ENCODE measurements at places on chromosomes 2 and 18. TPM values are rescaled to one million over a fixed set of nuclear protein-coding genes. Genes with fewer than 3 reads are reported as not detected.

DNA sequence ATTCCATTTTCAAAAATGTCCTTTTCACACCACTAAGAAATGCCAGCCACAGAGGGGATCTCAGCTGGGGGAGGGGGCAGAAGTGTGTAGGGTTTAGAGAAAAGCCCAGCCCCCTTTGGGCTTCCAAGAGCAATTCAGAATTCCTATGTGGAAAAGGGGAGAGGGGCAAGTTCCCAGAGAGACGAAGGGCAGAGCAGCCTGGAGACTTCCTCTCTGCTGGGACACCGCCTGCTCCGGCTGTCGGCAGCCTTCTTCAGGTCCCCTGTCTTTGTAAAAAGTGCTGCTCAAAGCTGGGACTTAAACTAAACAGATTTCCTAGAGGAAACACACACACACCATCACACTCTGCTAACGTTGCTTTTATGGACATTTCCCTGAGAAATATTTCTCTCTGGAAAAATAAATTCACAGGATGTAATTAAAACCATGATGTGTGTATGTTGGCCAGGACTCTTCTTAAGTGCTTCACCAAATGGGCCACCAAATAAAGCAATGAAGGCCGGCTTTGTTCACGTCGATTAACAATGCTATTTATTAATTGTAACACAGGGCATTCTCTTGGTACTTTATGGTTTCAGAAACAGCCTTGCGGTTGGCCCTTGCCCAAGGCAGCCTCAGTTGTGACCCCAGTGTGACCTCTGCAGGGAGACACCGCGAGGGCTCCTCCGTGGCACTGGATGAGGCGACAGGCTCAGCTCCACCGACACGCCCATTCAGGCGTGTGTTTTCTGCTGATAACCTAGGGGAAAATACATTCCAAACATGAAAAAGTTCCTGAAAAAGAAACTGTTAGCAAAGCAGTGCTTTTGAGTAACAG, 5.6 kb upstream of the ASB1 start:
- no peak for DNase-seq
- no peaks in the 10 kb centered on the region for H3K27me3 ChIP-seq
- H3K36me3 ChIP-seq: no peaks in the 10 kb centered on the region
- H3K4me3 ChIP-seq: no peak overlapping the region
- peak overlapping the region; percentile 46 for H3K27ac ChIP-seq
- peaks cover 6% of the 10 kb centered on the region for H3K4me1 ChIP-seq

GRCh38 chr2:3162442-3163077, 215.1 kb downstream of the EIPR1 start:
- no peaks in the 10 kb centered on the region for H3K36me3 ChIP-seq
- DNase-seq: no peak
- no peaks in the 10 kb centered on the region for H3K4me1 ChIP-seq
- no peak overlapping the region for H3K4me3 ChIP-seq

DNA sequence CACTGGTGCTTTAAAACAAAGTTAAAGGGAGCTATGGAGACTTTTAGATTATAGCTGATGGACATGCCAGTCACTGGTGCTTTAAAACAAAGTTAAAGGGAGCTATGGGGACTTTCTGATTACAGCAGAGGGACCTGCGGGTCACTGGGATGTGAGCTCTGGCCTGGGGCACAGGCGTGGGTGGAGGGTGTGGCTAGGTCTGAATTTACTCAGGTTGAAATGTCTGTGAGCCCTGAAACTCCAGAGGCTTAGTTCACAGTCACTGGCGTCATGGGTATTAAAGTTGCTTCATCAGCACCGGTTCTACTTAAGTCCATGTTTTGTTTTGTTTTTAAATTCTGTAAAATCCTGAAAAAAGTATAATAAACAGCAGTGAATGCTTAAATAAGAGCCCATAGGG, 49.0 kb upstream of the TMEM18 start:
- H3K27me3 ChIP-seq: peaks cover 2% of the 10 kb centered on the region
- H3K4me1 ChIP-seq: no peaks in the 10 kb centered on the region
- no peak overlapping the region for H3K27ac ChIP-seq

DNA sequence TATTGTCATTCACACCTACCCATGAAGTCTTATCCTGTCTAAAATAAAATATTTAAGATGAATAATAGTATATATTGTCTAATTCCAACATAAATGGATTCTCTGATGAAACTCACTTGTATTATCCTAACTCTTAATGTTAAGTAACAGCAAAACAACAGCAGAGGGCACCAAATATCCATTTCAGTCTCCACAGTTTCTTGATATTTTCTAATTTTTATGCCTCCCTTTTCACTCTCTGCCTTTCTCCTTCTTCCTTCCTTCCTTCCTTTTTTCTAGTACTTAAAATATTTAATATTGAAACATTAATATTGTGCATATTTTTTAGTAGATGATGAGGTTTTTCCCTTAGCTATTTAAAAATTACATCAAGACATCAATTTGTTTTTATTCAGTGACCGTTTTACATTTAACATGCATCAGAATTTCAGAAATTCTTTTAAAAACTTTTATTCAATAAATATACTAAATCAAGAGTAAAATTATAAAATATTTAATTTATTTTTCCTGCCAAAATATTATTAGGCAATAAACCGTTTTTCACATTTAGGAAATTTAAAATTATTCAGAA, 97.6 kb downstream of the WDR7 start:
- H3K4me1 ChIP-seq: no peaks in the 10 kb centered on the region
- no peaks in the 10 kb centered on the region for H3K27me3 ChIP-seq
- H3K27ac ChIP-seq: no peak overlapping the region
- no peaks in the 10 kb centered on the region for H3K36me3 ChIP-seq
- H3K4me3 ChIP-seq: no peak overlapping the region

RTP5 gene
- total RNA-seq: 0.14 TPM

DNA sequence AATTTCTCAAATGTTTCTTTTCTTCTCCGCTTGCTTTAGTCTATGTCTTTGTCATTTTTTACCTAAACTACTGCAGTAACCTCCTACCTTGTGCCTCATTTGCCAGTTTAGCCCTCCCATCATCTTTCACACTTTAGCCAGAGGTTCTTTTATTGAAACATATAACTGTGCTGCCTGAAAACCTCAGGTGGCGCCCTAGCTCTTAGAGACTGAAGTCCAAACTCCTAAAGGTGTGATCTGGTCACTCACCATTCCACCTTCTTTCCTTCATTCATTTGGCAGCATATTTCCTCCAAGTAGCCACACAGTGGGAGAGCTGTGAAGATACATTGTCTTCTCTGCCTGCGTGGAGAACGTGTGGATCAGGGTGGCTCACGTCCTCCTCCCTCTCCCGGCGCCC, 98.2 kb upstream of the MAPRE2 start:
- no peaks in the 10 kb centered on the region for H3K27me3 ChIP-seq
- no peak overlapping the region for H3K27ac ChIP-seq
- H3K4me3 ChIP-seq: no peak overlapping the region
- no peak for DNase-seq
- no peaks in the 10 kb centered on the region for H3K36me3 ChIP-seq

GRCh38 chr18:60754413-60755009, 381.9 kb upstream of the MC4R start:
- no peak overlapping the region for H3K27ac ChIP-seq
- no peaks in the 10 kb centered on the region for H3K36me3 ChIP-seq
- H3K4me1 ChIP-seq: no peaks in the 10 kb centered on the region
- H3K4me3 ChIP-seq: no peak overlapping the region

VIT gene
- 10.7 TPM for total RNA-seq

DNA sequence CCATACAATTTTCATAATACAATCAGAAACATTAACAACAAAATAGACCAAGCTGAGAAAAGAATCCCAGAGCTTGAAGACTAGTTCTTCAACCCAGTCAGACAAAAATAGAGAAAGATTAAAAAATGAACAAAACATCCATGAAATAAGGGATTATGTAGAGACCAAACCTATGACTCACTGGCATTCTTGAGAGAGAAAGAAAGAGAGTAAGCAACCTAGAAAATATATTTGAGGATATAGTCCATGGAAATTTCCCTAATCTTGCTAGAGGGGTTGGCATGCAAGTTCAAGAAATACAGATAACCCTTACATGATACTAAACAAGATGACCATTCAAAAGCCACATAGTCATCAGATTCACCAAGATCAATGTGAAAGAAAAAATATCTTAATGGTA, 281.7 kb downstream of the CCDC85A start:
- H3K27ac ChIP-seq: no peak overlapping the region
- H3K4me1 ChIP-seq: no peaks in the 10 kb centered on the region
- H3K4me3 ChIP-seq: no peak overlapping the region
- no peaks in the 10 kb centered on the region for H3K27me3 ChIP-seq
- no peak for DNase-seq

- no peak for DNase-seq
- H3K27ac ChIP-seq: no peak overlapping the region
- no peak overlapping the region for H3K4me3 ChIP-seq
- H3K36me3 ChIP-seq: no peaks in the 10 kb centered on the region
- no peaks in the 10 kb centered on the region for H3K27me3 ChIP-seq
- H3K4me1 ChIP-seq: no peaks in the 10 kb centered on the region
Measured at GRCh38 chr18:9862686-9863085, 23.1 kb upstream of the TXNDC2 start.

- H3K4me3 ChIP-seq: no peak overlapping the region
- no peaks in the 10 kb centered on the region for H3K36me3 ChIP-seq
- no peaks in the 10 kb centered on the region for H3K27me3 ChIP-seq
- no peak overlapping the region for H3K27ac ChIP-seq
- no peak for DNase-seq
- peaks cover 2% of the 10 kb centered on the region for H3K4me1 ChIP-seq
Measured at GRCh38 chr2:239230318-239231052, 170.3 kb downstream of the HDAC4 start.

TTC27 gene
- 13.0 TPM for total RNA-seq

DNA sequence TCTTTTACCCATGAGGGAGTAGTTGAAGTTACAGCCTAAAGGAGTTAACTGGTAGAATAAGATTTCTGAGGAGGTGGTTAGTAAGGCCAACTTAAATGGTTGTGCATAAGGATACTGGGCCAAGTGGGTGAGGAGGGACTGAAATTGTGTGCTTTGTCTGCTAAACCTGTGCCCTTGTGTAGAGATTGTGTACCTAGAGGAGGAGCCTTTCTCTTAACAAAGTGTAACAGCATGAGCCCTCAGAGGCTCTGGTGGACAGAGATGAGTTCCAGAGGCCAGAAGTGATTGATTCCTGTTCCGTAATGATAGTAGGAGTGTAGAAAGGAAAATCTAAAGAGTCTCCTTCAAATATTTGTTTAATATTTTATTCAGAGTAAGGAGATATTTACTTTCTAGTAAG, 42.9 kb downstream of the OTX1 start:
- H3K4me3 ChIP-seq: no peak overlapping the region
- H3K4me1 ChIP-seq: no peaks in the 10 kb centered on the region
- no peaks in the 10 kb centered on the region for H3K36me3 ChIP-seq
- no peak overlapping the region for H3K27ac ChIP-seq
- no peak for DNase-seq

DNA sequence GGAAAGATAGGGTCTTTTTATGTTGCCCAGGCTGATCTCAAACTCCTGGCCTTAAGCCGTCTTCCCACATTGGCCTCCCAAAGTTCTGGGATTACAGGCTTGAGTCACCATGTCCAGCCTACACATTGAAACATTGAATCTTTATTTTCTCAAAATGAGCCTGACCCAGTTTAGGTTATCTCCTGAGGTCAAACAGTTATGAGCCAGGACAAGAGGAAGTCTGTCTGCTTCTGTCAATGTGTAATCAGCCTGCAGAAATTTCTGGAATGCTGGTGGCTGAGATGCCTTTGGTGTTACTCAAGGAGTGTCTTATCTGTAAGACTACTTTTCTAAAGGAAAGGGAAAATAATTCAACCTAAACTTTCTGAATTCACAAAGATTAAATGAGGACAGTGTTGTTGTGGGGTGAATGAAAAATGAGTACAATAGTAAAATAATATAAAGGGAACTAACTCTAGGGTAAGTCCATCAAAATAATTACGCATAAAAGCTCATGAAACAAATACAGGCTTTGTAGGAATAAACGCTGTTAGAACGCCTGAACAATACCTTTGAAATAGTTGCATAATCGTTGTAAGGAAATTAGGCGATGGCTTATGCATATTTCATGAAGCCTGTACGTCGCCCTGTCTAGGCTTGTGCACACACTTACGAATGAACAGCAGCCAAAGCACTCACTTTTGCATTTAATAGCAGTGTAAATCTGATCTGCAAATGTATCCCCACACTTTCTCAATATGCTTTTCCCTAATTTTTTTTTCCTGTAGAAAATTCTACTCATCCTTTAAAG, 260.8 kb downstream of the RDH14 start:
- H3K4me1 ChIP-seq: no peaks in the 10 kb centered on the region
- H3K27ac ChIP-seq: no peak overlapping the region
- no peaks in the 10 kb centered on the region for H3K27me3 ChIP-seq

DNA sequence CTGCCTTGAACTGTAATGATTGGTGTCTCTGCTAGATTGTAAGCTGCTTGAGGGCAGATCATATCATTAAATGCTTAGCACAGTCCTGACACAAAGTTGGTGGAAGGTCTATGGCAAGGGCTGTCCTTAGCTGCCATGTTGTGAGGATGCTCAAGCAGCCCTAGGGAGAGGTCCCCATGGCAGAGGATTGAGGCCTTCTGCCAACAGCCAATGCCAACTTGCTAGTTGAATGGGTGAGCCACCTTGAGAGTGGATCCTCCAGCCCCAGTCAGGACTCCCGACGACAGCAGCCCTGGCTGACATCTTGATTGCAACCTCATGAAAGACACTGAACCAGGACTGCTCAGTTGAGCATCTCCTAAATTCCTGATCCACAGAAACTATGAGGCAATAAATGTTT, 115.3 kb upstream of the SMAD2 start:
- H3K36me3 ChIP-seq: no peaks in the 10 kb centered on the region
- no peaks in the 10 kb centered on the region for H3K4me1 ChIP-seq
- H3K4me3 ChIP-seq: no peak overlapping the region

DNA sequence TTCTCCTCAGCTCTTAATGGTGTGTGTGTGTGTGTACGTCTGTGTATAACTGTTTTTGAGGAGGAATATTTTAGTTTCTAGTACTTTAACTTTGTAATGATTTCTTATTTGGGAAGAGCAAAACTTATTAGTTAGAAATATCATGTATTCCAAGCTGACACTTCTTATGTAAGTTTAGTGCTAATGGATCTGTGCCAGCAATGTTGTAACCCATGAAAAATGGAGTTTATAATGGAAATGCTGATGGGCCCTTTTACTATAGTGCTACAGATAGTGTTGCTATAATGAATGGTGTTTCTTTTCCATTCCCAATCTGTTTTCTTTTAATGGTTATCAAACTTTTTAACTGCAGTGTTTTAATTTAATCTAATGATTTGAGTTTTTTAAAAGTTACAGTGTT, 49.8 kb upstream of the OTX1 start:
- H3K27me3 ChIP-seq: no peaks in the 10 kb centered on the region
- H3K36me3 ChIP-seq: no peaks in the 10 kb centered on the region
- H3K4me1 ChIP-seq: no peaks in the 10 kb centered on the region
- no peak for DNase-seq
- no peak overlapping the region for H3K4me3 ChIP-seq

ACMSD gene
- total RNA-seq: not detected

TEX44 gene
- 10.6 TPM for total RNA-seq

Data from prostate gland (tissue), 2 donors.